Dorsolateral prefrontal cortex (tissue), 122 donors: ENCODE measurements at places on chromosomes 5 and 9.

- no peak for DNase-seq
These were observed 58.8 kb downstream of the GARNL3 start for GRCh38 chr9:127323393-127323792.

DNA sequence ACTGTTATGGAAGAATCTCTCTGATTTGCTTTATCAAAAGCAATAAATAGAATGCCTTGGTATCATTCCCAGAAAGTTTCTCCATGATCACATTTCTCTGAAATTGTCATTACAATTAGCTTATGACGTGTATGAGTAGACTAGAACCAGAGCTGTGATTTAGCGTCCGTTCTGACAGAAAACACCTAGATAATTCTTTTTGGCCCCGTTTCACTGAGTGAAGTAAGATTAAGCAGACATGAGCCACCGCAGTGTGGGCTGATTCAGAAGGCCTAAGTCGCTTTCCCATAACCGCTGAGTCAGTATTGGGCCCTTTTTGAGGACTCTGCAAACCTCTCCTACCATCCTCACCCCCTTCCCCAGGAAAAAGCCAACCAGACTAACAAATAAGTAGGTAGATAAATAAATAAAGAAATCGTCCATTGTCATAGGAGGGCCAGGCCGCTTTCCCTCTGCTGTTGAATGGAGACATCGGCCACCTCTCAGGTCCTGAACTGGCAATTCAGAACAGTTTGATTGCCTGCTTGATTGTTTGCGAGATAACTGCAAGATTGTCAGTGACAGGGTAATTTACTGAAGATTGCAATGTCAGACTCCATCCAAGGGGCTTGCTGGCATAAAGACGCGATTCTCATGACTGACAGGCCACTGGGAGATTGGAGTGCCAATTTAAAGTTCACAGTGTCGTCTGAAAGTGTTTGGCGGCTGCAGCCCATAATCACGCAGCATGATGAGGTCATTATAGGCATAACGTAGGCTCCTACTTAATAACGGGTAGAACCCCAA, 105.0 kb upstream of the WWC1 start:
- DNase-seq: no peak

DNA sequence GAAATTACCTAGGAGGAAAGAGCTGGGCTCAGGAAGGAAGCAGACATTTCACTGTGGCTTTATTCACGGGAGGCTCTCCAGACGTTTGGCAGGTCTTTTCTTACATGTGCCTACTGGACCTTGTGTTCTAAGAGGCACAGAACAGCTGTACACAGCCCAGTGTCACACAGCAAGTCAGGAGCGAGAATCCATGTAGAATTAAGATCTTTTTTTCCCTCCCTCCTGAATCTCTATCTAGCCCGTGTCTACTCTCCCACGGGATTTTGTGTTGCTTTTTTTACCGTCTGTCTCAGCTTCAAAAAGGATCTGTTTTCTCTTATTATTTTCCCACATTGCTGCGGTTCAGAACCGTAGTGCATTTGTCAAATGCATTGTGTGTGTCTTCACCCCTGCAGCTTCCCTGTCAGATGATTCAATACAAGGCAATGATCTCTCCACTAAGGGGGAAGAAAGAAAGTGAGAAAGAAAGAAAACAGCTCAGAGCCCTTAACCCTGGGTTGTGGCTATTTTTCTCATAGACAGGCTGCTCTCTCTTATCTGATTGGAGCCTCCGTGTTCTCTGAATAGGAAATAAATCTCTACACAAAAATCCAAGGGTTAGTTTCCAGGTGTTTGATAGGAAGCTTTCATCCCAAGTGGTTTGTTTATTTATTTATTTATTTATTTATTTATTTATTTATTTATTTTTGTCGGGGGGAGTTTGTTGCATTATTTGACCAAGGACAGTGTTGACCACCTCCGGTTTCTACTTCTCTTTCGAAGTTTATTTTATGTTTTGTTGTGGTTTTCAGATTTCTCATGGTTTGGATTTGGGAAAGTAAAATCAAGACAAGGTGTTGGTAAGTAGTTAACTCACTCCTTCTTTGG, 191.0 kb downstream of the NTRK2 start:
- no peak for DNase-seq

DNA sequence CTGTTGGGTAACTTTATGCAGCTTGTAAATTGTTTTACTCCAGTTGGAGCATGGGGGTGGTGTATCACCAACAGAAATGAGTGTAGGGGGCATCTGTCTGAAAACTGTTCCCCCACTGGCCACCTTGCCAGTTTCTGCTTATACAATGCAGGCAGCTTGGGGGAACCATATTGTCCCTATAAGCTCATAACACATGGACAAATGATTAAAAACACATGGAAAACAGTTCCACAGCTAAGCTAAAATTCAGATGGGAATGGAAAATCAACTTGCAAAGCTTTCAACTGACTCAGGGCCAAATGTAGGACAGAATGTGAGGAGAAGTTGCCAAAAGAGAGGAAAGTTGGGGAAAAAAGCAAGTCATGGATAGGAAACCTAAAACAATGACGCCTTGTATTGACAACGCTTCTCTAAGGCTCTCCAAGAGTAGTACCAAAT, 7.9 kb upstream of the CER1 start:
- no peak for DNase-seq

GRCh38 chr5:56459394-56460194, 226.5 kb upstream of the ANKRD55 start:
- DNase-seq: no peak

- no peak for DNase-seq
These were observed 746 bp downstream of the NKX2-5 start for GRCh38 chr5:173234129-173234790.

DNA sequence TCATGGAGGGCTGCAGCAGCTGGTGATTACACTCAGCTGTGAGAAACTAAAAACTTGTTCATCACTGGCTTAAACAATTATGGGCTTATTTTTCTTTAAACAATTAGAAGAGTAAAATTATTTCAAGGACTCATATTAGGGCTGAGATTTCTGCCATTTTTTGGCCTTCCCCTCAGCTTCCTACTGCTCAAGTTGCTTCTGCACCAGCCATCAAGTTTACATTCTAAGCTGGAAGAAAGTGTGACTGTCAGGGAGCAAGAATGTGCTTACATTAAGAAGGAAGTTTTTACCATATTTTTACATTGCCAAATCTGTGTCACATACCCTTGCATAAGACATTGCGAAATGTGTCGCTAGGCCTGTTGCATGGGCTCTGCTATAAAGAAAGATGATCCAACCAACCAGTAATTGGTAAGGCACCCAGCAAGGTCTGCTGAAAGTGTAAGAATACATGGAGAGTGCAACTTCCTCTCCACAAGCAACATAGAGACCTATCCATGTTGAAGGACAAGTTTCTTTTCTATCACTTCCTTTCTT, 260.3 kb upstream of the CDH10 start:
- no peak for DNase-seq

- DNase-seq: peak; percentile 65
These were observed 530 bp downstream of the BBLN start for GRCh38 chr9:128160603-128160987.
